Cardiac ventricle fibroblast (primary cell): ENCODE measurements at places on chromosomes 2 and 18. TPM values are rescaled to one million over a fixed set of nuclear protein-coding genes. Genes with fewer than 3 reads are reported as not detected.

The GCG gene
- not detected in 2 replicates for total RNA-seq

The PLEKHA3 gene
- total RNA-seq = 6.4 and 8.3 TPM in 2 replicates

The IL36RN gene
- total RNA-seq = not detected in 2 replicates

The SERPINB3 gene
- total RNA-seq = not detected in 2 replicates

The RDH14 gene
- 38.1 and 39.5 TPM in 2 replicates for total RNA-seq

The SERPINB13 gene
- total RNA-seq = not detected in 2 replicates

The ELOA2 gene
- not detected in 2 replicates for total RNA-seq

The NEU4 gene
- total RNA-seq = not detected in 2 replicates

The FIGN gene
- 0.94 and 1.1 TPM in 2 replicates for total RNA-seq

The OLA1 gene
- total RNA-seq = 77.2 and 86.2 TPM in 2 replicates

The CAMKMT gene
- total RNA-seq = 4.3 and 7.7 TPM in 2 replicates

The POLE4 gene
- total RNA-seq = 39.2 and 69.3 TPM in 2 replicates

The ILKAP gene
- total RNA-seq = 15.5 and 16.0 TPM in 2 replicates

The ABCG8 gene
- total RNA-seq = not detected in 2 replicates

The CFC1 gene
- total RNA-seq = not detected in 2 replicates

The SERPINB10 gene
- not detected in 2 replicates for total RNA-seq

The HOXD13 gene
- total RNA-seq = not detected in 2 replicates

The PCARE gene
- not detected in 2 replicates for total RNA-seq

The TACR1 gene
- total RNA-seq = 0.44 and 0.93 TPM in 2 replicates

The CFAP65 gene
- 0.34 TPM in 1 of 2 replicates, not detected in the other for total RNA-seq

The INO80D gene
- 6.1 and 7.5 TPM in 2 replicates for total RNA-seq

The SERPINB7 gene
- total RNA-seq = 2.2 TPM in 1 of 2 replicates, not detected in the other

The KCNJ13 gene
- total RNA-seq = not detected in 2 replicates

The SFT2D3 gene
- total RNA-seq = 5.7 and 6.8 TPM in 2 replicates

The STPG4 gene
- 0.20 TPM in 1 of 2 replicates, not detected in the other for total RNA-seq
